A172 (cell line): ENCODE measurements at places on chromosomes 5 and 9.

- DNase-seq, result no peak
Measured at GRCh38 chr9:27749838-27750237, 176.6 kb upstream of the C9orf72 start.

DNA sequence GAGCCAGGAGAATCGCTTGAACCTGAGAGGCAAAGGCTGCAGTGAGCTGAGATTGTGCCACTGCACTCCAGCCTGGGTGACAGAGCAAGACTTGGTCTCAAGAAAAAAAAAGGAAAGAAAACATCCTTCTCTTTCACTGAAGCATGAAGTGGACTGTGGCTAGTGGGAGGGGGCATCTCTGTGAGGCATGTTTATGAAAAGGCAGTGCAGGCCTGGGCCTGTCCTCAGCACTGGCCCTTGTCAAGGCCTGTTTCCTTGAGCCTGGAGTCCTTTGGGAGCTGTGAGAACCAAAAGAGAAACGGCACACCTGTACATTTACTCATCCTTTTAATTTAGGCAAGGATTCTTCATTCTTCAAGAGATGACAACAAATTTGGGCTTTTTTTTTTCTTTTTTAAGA is 18.3 kb upstream of the FUBP3 start:
- no peak for DNase-seq

GRCh38 chr9:72193478-72193881 is 44.2 kb downstream of the GDA start:
- DNase-seq, result no peak

- peak; percentile 78 for DNase-seq
Measured at GRCh38 chr9:89710697-89711096, 105.9 kb downstream of the GADD45G start.

DNA sequence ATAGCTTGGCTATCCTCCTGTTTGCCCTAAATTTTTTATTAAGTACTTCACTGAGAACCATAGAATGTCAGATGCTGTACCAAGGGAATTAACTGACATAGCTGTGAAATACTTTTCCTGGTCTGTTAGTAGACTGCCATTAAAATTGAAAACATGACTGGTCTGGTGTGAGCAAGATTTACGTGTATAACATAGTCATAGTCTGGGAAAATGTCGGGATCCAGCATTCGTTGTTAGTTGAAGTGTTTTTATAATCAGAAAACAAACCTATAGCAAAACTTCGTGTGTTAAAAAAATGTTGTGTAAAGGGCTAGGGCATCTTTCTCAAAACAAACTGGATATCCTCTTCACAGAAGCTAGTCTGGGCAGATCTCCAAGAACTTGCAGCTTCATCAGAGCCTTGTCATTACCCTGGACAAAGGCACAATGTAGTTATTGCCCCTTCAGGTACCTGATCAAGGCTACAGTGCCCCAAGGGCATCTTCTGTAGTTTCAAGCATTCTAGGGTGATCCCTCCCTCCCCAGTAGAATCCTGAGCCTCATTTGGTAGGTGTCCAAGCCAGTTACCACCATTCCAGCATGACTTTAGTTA is 454.2 kb upstream of the SGCD start:
- DNase-seq, result no peak

DNA sequence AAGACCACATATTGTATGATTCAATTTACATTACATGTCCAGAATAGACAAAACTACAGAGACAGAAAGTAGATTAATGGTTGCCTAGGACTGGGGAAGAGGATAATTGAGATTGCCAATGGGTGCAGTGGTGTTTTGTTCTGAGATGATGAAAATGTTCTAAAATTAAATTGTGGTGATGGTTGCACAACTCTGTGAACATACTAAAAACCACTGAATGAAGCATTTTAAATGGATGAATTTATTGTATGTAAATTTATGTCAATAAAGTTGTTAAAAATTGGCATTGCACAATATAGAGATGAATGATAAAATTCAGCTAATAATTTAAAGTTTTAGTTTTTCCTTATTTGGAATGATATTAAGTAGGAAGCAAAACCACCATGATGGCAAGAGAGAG is 109.5 kb upstream of the NR4A3 start:
- no peak for DNase-seq

GRCh38 chr5:149203921-149204441 is 62.7 kb downstream of the ABLIM3 start:
- peak; percentile 78 for DNase-seq

DNA sequence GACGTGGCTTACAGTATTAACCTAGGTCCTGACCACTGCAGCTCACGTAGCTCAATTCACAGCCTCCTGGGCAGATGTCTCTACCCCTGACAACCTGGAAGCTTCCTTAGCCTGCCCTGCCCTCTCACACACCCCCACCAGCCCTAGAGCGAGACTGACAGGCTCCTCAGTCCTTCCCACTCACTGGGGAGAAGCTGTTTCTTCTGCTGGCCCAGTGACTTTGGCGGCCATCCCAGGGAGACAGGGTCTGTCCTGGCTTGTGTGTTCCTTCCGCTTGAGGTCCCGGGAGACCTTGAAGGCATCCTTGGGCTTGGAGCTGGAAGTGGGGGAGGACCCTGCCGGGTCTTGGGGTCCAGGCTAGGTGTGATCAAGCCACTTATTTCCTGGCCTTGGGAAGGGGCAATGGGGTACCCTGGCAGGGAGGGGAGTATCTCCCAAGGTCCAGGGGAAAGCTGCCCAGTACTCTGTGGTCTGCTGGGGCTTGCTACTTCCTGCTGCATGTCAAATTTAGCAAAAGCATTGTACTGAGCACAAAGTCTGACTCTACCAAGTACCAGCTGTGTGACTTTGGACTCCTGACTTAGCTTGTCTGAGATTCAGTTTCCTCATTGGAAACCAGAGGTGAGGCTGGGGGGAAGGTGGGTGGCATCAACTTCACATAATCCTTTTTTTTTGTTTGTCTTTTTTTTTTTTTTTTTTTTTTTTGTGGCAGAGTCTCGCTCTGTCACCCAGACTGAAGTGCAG is 1.9 kb downstream of the MIGA2 start:
- DNase-seq, result no peak

GRCh38 chr9:111163716-111164389 is 125.6 kb upstream of the LPAR1 start:
- no peak for DNase-seq

DNA sequence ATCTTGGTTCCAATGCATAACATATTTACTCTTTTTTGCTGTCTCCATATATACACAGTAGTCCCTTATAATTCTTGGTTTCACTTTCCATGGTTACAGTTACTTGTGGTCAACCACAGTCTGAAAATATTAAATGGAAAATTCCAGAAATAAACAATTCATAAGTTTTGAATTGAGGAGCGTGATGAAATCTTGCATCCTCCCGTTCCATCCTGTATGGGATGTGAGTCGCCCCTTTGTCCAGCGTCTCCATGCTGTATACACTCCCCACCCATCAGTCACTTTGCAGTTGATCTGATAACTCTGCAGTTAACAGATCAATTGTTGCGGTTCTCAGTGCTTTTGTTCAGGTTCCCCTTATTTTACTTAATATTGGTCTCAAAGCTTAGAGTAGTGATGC is 11.5 kb upstream of the FAF2 start:
- peak; percentile 11 for DNase-seq

GRCh38 chr5:177128551-177128981 is 5.0 kb upstream of the NSD1 start:
- DNase-seq, result peak; percentile 87

DNA sequence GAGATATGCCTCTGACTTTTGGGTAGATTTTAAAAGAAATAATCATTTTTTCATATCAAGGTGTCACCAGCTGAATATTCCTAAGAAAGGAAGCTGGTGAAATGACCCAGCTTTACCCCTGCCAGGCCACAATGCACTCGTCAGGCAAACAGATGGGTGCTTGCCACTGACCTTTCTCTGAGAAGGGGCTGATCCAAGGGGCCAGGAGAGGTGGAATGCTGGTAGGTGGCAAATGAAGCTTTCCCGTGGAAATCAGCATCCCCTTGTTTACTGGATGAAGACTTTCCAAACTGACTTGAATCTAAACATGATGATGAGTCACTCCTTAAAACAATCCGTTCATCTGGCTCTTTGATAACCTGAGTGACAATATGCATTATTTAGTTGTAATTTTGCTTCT is 44.3 kb upstream of the PLPP6 start:
- no peak for DNase-seq

- no peak for DNase-seq
Measured at GRCh38 chr9:34143116-34143515, 16.6 kb upstream of the DCAF12 start.

DNA sequence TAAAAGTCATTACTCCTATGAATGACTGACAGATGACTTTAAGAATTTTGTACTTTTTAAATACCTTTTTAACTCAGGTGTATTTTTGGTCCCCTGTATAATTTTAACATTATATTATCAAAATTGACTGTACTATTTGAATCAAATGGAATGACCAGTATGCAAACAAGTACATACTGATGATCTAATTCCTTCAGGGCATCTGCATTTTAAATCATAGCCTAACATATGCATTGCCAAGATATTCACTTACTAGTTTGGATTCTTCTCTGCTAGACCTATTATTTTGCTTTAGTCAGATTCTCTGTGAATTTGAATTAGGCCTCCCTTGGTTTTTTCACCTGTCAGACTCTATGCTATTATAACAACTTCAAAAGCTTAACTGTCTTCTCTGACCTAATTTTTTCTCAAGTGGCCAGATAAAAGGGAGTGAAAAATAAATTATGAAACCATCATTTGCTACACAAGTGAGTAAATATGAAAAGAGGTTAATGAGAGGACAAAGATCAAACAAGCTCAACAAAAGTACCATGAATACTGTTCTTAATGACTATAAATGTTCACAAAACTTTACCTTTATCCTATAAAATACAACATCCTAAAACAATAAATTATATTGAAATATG is 1505.2 kb upstream of the CDH9 start:
- DNase-seq, result no peak
